Fibroblast of gingiva (primary cell): ENCODE measurements at places on chromosomes 13 and 19.
A peak's percentile ranks its signal among the peaks of the same experiment; 100 is the strongest.

GRCh38 chr19:58196901-58197616 lies 14.2 kb downstream of the ZNF274 start:
- peak; percentile 15 for DNase-seq

DNA sequence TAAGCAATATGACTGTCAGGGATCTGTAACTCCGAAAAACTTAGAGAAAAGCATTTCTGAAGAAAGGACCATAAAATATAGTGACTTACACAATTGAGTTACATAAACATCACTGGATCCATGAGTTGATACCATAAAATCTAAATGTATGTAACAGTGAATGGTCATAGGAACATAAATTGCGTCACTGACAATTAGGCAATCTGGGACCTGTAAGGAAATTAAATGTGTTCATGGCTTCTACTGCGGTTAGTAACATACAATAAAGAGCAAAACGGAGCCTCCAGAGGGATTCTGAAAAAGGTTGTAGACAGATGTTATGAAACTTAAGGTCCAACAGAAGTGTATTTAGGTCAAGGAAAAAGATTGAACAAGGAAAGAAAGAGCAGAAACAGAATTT lies 27.1 kb downstream of the POU4F1 start:
- DNase-seq, result no peak

DNA sequence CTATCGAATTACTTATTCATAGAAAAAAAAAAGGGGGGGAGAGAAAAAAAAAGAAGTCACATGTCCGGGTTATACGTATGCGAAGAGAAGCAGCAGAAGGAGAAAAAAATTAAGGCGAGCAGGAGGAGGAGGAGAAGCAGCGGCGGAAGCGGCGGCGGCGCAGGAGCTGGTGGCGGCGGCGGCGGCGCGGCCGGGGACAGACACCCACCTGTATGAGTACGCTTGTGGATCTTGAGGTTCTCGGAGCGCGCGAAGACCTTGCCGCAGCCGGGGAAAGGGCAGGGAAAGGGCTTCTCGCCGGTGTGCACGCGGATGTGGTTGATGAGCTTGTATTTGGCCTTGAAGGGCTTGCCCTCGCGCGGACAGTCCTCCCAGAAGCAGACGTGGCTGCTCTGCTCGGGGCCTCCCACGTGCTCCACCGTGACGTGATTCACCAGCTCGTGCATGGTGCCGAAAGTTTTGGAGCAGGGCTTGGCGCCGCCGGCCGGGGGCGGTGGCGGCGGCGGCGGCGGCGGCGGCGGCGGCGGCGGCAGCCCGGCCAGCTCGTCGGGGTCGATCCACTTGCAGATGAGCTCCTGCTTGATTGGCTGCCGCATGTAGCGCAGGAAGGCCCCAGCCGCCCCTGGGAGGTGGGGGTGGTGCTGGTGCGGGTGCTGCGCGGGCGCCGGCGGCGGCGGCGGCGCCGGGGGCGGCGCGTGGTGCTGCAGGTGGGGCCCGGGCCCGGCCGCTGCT lies 1.5 kb downstream of the ZIC5 start:
- no peak for DNase-seq

DNA sequence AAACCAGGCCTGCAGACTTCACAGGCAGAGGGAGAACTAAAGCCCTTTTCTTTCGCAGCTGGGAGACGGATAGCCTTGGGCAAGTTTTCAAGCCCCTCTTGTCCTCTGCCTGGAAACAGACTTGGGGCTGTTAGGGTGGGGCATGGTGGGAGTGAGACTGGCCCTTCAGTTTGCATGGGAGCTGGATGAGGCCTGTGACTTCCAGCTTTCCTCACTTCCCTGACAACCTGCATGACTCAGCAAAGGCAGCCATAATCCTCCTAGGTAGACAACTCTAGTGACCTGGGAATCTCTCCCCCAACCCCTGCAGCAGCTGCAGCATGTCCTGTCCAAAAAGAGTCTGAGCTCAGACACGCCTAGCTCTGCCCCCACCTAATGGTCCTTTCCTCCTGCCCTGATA lies 93.0 kb downstream of the POSTN start:
- DNase-seq, result no peak

DNA sequence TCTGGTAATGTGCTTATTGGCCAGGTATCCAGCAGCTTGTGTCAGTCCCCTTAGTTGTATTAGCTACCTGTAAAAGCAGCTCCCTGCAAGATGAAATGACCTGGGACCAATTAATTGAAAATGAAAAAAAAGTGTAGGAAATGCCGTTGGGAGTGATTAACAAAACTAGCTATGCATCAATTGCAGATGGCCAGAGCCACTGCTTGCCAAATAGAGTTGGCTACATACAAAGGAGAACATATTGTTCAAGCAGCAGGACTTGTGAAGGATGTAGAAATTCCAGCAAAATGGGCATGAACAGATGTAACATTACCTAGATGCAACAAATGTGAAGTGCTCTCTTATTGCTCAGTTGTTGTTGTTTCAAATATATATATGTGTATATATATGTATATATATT lies 300.5 kb downstream of the PCDH17 start:
- DNase-seq, result no peak

GRCh38 chr19:5948752-5949564 lies 29.0 kb downstream of the RANBP3 start:
- no peak for DNase-seq

DNA sequence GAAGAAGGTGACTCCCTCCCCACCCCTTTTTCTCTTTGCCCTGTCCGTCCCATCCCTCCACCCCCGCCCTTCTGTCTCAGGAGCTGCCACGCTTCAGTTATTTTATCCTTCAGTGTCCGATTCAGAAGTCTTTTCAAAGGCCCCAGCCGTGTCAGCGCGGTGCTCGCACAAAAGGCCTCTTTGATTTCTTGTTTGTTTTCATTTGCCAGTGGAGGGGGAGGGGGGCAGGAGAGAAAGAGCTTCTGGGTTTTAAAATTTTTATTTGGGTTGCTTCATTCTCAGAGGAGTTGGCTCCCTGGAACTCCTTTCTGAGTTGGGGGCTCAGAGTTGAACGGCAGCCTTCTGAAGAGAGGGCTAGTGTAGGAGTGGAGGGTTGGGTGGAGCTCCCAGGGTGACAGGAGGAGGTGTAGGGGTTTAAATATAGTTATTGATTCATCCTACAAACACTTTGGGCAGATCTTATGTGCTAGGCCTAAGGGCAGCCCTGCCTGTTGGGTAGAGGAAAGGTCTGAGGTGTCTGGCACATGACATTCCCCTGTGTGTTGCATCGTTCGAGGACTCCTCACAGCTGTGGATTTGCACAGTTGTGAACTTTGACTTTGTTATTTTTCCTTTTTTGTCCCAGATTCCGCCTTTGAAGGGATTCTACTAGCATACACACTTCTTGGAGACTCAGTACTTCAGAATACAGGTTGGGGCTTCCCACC lies 36.8 kb downstream of the NFIX start:
- peak; percentile 67 for DNase-seq

DNA sequence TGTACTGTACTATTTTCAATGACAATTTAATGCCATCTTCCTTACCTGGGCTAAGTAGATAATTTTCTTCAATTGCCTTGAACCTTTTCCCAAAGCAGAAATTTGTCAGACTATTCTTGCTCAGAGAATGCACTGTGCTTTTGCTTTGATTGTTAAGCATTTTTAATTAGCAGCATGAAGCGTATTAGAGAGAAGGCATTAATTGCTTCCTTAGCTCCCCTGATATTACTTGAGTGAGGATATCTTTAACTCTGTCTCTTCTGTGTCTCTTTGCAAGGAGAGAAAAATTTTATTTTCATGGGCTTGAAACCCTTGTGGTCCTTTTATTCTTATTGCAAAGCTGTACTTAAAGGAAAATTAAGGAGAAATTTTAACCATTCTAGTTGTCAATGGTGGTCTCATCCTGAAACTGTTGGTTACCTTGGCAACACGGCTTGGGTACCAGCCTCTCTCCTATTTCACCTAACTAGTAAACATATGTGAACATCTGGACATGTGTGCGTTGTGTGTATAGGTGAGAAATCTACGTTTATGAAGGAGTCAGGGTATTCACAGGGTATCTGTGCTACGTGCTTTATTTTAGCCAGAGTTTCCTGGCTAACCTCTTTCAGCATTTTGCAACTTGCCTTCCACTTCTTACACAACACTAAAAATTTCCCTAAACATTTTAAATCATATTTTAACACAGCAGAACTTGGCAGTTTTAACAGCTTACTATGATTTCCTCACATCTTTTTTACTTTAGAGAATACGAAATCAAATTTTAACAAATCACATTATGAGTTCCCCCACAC lies 225.5 kb downstream of the KLF5 start:
- no peak for DNase-seq

DNA sequence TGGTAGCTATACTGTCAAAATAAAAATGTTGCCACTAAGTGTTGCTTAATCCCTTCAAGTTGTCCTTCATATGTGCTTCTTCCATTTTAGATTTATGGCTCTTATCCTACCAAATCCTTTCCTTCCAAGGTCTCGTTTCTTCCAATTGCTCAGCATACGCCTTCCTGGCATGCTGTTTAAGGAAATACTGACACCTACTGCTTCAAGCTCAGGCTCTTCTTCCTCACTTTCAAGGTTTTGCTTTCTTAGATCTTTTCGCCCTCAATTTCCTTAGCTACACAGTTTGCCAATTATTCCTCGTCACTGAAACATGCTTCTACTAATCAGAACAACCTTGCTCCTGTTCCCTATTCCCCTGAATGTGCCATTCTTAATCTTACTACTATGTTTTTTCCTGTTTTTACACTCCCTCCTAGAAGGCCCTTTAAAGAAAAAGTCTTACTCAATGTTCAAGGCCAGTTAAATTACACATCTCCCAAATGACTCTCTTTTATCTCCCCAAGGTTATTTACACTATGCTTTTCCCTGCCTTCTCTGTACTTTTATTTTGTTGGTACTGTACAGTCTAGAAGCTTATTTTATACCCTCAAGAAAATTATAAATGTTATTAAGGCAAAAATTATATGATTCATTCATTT lies 343.1 kb downstream of the MZT1 start:
- DNase-seq, result no peak

- DNase-seq, result no peak
These were observed 14.1 kb upstream of the C19orf33 start for GRCh38 chr19:38289955-38290354.

GRCh38 chr19:28785971-28786370 lies 427.0 kb downstream of the UQCRFS1 start:
- DNase-seq, result no peak

- peak; percentile 55 for DNase-seq
These were observed 64.3 kb downstream of the SPRY2 start for GRCh38 chr13:80276371-80277289.

GRCh38 chr19:1026783-1027649 lies 608 bp downstream of the CNN2 start:
- peak; percentile 35 for DNase-seq

GRCh38 chr13:79317856-79318255 lies 88.2 kb downstream of the RBM26 start:
- DNase-seq, result no peak

DNA sequence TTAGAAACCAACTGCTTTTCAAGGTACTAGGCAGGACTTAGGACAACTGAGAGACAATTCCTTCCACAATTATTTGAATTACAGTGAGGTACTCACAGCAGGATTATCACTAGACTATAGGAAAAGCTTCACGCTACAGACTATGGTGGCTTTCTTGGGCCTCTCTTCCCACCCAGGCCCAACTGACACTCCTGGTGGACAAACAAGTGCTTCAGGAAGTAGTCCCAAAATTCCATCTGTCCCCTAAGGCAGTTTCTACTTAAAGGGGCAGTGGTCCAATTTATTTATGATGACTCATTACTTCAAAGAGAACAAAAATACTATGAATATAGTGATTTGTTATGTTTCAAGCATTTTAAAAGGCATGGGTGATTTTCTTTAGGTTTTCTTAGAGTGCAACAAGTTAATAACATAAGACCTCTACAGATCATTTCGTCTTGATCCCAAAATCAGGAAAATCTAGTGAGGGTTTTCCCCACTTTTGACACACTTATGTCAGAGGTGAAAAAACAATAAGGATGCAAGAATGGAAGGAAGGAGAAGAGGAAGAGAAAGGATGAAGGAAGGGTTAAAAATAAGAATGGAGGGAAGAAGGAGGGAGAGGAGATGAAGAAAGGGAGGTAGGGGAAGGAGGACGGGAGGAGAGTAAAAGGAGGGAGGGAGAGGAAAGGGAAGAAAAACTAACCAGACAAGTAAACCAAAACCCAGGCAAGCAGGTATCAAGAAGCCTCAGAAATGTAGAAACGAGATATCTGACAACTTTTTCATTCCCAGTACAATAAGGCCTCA lies 100.7 kb downstream of the SERP2 start:
- DNase-seq, result no peak

GRCh38 chr13:101893021-101893420 lies 440.5 kb downstream of the ITGBL1 start:
- DNase-seq, result no peak

GRCh38 chr19:53328967-53329366 lies 4.6 kb upstream of the ZNF845 start:
- DNase-seq, result peak; percentile 31
